NB4 (cell line): ENCODE measurements at places on chromosomes 1 and 21.

- DNase-seq = peak; percentile 18
These were observed 30.6 kb downstream of the IARS2 start for GRCh38 chr1:220124542-220124941.

DNA sequence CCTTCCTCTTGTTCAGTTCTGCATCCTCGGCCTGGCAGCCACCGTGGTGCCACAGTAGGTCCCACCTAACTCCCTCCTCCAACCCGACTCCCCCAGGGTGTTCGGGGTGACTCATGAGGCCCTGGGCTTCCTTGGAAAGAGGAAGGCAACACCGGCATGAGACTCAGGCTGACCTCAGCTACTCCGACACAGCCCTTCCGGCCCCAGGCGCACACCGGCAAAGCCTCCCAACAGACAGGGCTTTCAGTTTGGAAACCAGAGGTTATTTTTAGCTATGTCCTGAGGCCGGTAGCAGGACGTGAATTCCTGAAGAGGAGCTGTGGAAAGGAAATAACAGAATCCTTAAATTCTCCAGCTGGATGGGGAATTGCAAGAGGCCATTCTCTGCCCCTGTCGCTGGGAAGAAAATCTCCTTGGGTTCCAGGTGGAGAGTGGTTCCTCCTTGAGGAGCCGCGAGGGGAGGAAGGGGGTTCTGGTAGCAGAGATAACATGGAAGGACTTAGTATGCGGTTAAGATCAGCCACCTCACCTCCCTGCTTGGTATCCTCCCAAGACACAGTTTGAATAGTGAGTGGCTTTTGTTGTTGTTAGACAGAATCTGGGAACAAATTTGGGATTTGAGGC is 24.4 kb downstream of the PLXNA2 start:
- DNase-seq = peak; percentile 86

DNA sequence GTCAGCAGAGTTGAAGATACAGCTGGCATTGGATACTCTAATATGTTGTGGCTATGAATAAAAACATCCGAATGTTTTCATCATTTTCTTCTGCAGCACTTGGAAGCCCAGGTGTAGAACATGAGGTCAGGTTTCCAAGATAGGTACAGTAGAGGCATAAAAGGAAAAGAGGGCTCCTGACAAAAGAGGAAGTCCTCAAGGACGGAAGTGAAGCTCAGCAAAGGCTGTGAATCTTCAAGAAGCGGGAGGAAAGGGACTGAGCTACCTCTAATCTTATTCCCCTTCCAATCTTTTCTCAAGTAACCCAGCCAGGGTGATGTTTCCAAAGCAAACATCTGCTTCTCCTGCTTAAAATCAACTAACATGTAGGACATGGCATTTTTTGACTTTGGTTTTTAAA is 4.4 kb upstream of the PIK3C2B start:
- peak; percentile 45 for DNase-seq

- DNase-seq = peak; percentile 69
These were observed at the start of gene FAAP20 for GRCh38 chr1:2194319-2194897. Gene FAAP20 (minus strand): TSS chr1:2194772. CDS start chr1:2194749, 23 bp downstream.

GRCh38 chr1:64163431-64163830 is 40.0 kb upstream of the UBE2U start:
- no peak for DNase-seq

- peak; percentile 97 for DNase-seq
These were observed 1.1 kb upstream of the MARCKSL1 start for GRCh38 chr1:32336963-32337675.

DNA sequence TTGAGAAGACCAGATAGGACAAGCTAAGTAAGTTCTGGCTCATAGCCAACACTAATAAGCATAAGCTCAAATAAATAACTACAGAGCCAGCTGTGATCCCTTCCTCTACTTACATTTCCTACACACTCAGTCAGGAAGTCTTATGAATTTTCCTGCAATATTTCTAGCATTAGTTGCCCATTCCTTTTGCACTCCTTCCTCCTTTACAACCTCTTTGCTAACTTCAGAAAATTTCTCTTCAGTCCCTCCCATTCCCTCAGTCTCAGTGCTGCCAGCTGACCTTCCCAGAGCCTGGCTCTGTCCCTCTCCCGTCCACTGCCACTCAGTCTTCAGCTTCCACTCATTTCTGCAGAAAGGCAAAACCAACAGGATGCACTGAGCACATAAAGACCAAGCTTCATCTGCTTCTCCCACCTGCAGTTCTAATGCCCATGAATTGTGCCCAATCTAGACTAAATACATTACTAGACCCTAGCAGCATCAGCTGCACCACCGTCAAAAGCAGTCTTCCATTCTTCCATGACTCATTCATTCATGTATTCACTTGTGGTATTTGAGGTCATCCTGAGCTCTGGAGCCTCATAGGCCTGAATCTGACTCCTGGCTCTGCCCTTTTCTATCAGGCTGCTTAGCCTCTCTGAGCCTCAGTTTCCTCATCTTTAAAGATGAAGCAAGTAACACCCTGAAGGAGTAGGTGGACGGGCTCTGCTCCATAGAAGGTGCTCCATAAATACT is 54.6 kb upstream of the SIPA1L2 start:
- peak; percentile 11 for DNase-seq

DNA sequence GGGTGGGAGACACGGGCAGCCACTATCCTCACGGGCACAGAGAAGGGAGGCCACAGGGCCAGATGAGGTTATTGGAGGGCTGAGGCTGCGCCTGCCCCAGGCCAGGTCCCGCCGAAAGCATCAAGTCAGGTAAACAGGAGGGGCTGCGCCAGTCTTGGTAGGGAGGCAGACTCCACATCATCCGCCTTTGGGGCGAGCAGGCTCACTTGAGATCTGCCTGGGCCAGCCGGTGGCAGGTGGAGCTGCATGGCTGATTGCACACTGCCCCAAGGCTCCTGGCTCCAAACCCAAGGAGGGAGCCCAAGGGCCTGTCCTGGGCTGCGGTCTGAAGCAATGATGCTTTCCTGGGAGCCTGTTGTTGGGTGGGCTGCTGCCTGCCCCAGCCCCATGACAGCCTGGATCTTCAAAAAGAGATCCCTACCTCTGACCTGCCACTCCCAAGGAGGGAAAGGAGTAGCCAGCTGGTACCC is 4.6 kb downstream of the SMIM1 start:
- no peak for DNase-seq

DNA sequence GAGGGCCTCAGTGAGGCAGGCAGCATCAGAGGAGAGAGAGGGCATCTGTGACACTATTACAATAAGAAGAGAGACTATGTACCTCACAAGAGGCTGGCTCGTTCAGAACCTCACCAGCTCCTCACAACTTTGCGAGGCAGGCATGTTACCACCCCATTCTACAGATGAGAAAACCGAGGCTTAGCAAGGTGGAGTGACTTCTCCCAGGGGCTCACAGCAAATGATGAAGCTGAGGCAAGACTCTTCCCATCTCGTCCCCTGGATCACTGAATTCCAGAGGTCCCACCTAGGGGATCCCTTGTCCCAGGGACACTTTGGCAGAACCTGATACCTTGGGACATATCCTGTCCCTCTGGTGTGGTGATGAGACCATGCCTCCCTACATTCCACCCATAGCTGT is 64.4 kb downstream of the DISP3 start:
- DNase-seq = no peak

GRCh38 chr1:208068407-208068806 is 157.5 kb upstream of the CD34 start:
- DNase-seq = no peak

- no peak for DNase-seq
These were observed 15.5 kb upstream of the NMNAT2 start for GRCh38 chr1:183433703-183434102.

GRCh38 chr1:150507912-150508864 is at the start of gene ECM1:
Gene ECM1 (plus strand): TSS chr1:150508109. CDS start chr1:150508210, 101 bp downstream.
- peak; percentile 78 for DNase-seq

DNA sequence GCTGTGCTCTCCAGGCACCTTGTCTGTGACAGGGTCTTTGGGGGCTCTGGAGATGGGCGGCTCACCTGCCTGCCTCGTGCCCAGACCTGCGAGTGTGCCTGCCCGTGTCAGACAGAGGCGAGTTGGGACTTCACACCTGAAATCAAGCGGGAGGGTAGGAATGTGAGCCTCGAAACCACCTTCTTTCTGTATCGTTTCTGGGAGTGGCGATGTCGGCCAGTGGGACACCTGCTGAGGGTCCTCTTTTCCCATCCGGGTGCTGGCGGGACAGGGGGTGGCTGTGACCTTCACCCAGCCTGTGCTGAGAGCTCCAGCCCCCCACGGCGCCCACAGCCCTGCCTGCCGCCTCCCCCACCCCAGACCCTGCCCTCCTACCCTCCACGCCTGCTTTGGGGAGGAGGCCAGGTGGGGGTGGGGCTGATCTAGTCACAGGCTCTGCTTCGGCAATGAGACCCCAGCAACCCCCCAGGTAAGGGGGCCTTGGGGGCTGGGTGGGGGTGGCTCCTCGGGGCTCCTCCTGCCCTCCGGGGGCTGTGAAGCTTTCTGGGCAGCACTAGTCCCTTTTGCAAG is 15.6 kb upstream of the FAAP20 start:
- DNase-seq = no peak

- no peak for DNase-seq
These were observed 354.8 kb upstream of the NFIA start for GRCh38 chr1:60727552-60727951.

DNA sequence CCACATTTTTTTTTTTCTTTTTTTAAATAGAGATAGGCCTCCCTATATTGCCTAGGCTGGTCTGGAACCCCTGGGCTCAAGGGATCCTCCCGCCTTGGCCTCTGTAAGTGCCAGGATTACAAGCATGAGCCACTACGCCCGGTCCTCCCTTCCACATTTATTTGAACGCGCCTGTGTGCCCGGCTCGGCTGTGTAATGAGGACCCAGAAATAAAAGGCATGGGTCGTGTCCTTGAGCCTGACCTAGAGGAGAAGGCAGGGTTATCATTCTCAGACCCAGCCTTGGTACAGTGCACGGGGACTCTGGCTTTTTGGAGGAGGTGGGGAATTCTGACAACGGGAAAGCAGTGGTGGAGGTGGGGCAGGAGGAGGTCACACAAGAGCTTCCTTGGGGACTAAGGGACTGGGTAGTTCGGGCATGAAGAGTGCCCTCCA is 841 bp downstream of the CENPF start:
- peak; percentile 46 for DNase-seq

- peak; percentile 93 for DNase-seq
These were observed 72.9 kb downstream of the SKI start for GRCh38 chr1:2300851-2301606.

- peak; percentile 67 for DNase-seq
These were observed 13.4 kb upstream of the NOS1AP start for GRCh38 chr1:162056043-162056442.

- no peak for DNase-seq
These were observed 5.7 kb downstream of the RAP1A start for GRCh38 chr1:111625276-111625675.

GRCh38 chr1:209041927-209042326 is 541.6 kb upstream of the CAMK1G start:
- peak; percentile 50 for DNase-seq

GRCh38 chr1:65208563-65208973 is 60.6 kb downstream of the AK4 start:
- DNase-seq = no peak

DNA sequence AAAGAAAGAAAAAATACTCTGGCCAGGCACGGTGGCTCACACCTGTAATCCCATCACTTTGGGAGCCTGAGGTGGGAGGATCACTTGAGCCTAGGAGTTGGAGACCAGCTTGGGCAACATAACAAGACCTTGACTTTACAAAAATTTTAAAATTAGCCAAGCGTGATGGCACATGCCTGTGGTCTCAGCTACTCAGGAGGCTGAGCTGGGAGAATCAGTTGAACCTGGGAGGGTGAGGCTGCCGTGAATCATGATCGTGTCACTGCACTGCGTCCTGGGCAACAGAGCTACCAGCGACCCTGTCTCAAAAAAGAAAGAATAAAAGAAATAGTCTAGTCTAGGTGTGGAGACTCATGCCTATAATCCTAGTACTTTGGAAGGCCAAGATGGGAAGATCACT is 22.3 kb downstream of the RRP1B start:
- DNase-seq = no peak

- no peak for DNase-seq
These were observed 122.2 kb downstream of the ACTL8 start for GRCh38 chr1:17877316-17877715.

- no peak for DNase-seq
These were observed 45.3 kb downstream of the KIRREL1 start for GRCh38 chr1:158038793-158039192.

- no peak for DNase-seq
These were observed 10.3 kb downstream of the DNALI1 start for GRCh38 chr1:37567023-37567422.

- peak; percentile 49 for DNase-seq
These were observed 17.3 kb downstream of the CRYBG2 start for GRCh38 chr1:26336477-26337205.

GRCh38 chr1:206608108-206608698 is 4.1 kb downstream of the EIF2D start:
- peak; percentile 62 for DNase-seq

DNA sequence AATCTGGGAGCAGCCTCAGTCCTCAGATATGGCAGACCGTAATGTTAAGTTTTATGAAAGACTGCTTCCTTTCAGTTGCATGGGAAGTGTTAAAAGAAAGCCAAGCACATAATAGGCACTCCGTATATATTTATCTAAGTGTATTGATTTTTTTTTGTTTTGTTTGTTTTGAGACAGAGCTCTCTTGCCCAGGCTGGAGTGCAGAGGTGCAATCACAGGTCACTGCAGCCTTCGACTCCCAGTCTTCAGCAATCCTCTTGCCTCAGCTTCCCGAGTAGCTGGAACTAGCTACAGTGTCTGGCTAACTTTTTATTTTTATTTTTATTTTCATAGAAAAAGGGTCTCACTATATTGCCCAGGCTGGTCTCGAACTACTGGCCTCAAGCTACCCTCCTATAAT is 341.8 kb downstream of the USH2A start:
- no peak for DNase-seq

DNA sequence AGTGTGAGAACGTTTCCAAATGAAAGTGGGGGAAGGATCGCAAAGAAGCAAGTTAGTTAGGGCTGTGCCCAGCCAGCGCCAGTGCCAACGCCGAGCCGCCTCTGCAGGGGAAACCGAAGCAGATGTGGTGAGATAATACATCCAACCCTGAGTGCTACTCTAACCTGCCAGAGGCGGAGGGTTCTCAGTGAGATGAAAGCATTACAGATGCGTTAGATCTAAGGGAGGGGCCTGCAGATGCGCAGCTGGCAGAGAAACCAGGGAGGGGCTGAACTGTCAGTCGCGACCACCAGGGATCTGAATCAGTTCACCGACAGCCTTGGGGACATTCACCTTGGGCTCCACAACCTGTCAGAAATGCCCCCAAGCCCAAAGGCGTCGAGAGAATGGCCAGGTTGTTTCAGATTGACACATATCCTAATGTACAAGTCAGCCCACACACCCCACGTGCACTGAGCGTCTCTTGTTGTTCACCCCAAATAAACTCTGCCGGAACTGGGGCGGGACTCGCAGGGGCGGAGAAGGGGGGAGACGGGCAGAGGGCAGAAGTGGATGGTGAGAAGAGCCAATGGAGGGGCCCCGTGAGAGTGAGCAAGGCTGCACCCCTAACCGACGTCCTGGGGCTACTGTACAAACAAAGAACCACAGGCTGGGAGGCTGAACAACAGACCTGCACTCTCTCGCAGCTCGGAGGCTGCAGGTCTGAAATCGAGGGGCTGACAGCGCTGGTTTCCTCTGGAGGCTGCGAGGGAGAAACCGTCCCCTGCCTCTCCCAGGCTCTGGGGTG is 8.7 kb upstream of the UMODL1 start:
- peak; percentile 93 for DNase-seq

- DNase-seq = no peak
These were observed 315.9 kb upstream of the GREM2 start for GRCh38 chr1:240927821-240928220.
